ENCODE measurements at places on chromosomes 7 and 10.

DNA sequence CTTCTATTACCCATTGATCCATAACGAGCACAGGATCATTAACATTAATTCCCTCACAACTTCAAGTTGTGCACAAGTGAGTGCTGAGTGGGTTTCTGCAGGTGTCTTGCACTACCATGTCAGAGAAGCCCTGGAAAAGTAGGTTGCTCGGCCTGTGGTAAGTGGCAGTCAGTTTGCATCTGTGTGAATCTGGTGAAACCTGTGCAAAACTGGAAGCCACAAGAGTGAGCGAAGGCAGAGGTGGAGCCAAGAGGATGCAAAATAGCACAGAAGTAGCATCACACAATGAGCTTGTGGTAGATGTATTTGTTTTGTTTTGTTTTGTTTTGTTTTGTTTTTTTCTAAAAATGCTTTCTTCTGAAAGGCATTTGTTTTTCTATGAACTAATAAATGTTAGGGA is 181.5 kb downstream of the THSD7A start:
- DNase-seq, result no peak

GRCh38 chr7:33745934-33746333 is 159.4 kb upstream of the BMPER start:
- DNase-seq, result peak; percentile 57

GRCh38 chr10:17354781-17355180 is 99.6 kb downstream of the ST8SIA6 start:
- no peak for DNase-seq

- DNase-seq, result no peak
Observed at GRCh38 chr7:70093205-70093904, 495.1 kb downstream of the AUTS2 start.

- DNase-seq, result no peak
Observed at GRCh38 chr10:308572-309085, 173.4 kb downstream of the ZMYND11 start.

DNA sequence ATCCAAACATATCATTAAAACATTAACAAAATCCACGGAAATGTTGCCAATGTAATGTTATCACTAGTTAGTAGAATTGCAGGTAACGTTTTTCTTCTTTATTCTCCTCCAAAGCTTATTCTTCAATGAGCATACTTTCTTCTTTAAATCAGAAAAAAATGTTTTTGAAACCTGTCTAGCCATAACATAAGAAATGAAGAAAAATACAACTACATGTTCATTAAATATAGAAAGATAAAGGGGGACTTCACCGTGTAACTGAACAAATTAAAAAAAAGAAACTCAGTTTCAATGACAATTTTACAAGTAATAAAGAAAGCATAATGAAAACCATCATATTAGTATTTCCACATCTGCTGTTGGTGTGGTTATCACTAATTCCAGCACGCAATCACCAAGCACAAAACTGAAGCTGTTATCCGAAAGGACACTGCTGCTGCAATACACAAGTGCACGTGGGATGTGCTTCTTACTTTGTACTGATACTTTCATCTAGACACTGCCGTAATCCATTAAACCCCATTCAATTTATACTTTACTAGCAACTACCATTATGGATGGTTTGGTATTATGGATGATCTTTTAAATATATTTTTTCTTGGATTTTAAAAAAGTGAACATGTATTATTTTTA is 9.6 kb downstream of the ESYT2 start:
- peak; percentile 26 for DNase-seq

GRCh38 chr7:5827755-5828154 is 46.3 kb upstream of the RNF216 start:
- DNase-seq, result peak; percentile 50

GRCh38 chr7:1144269-1144771 is 15.7 kb downstream of the ZFAND2A start:
- peak; percentile 14 for DNase-seq

- peak; percentile 33 for DNase-seq
Observed at GRCh38 chr7:14196555-14196954, 207.1 kb upstream of the ETV1 start.

GRCh38 chr7:107913851-107914250 is 22.9 kb downstream of the DLD start:
- no peak for DNase-seq

GRCh38 chr7:130009848-130010688 is 41.1 kb downstream of the ZC3HC1 start:
- peak; percentile 87 for DNase-seq

- DNase-seq, result no peak
Observed at GRCh38 chr7:121475806-121476205, 79.7 kb upstream of the FAM3C start.

DNA sequence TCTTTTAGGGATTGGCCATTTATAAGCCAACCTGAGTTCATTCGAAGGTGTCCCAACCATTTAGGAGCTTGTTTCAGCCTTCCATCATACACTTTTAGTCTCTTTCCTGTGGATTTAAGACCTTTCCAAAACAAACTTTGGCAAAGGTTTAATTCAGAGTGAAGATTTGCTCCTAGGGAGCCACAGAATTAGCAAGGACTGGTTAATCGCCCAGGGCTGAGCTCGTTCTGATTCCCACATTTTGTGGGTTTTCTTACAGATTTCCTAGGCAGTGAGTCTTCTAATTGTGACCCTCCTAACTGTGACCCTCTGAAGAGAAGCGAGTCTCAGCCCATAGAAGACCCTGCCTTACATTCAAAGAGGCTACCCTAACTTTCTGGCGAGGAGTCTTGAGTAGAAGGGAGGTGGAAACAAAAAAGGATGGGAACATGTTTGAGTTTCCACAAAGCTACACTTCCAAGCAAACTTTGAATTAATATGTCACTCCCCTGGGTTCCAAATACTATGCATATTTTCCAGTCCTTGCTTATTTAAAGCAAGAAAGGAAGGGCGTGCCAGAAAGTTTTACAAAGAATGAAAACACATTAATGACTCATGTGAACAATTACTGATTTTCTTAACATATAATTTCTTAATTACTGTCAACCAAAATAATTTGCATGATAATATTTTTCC is 118.3 kb downstream of the ARID5B start:
- no peak for DNase-seq

- DNase-seq, result no peak
Observed at GRCh38 chr7:86968618-86969017, 90.8 kb downstream of the ELAPOR2 start.

- peak; percentile 72 for DNase-seq
Observed at GRCh38 chr7:112449353-112449752, 907 bp upstream of the IFRD1 start.

DNA sequence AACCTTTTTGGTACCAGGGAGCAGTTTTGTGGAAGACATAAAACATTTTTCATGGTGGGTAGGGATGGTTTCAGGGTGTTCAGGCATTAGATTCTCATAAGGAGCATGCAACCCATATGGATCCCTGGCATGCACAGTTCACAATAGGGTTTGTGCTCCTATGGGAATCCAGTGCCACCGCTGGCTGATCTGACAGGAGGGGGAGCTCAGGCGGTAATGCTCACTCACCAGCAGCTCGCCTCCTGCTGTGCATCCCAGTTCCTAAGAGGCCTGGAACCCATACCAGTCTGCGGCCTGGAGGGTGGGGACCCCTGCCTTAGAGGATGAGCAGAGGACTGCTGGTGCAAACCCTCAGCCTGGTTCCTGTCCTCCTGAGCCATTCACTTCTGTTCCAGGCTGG is 561.7 kb downstream of the SDK1 start:
- no peak for DNase-seq

DNA sequence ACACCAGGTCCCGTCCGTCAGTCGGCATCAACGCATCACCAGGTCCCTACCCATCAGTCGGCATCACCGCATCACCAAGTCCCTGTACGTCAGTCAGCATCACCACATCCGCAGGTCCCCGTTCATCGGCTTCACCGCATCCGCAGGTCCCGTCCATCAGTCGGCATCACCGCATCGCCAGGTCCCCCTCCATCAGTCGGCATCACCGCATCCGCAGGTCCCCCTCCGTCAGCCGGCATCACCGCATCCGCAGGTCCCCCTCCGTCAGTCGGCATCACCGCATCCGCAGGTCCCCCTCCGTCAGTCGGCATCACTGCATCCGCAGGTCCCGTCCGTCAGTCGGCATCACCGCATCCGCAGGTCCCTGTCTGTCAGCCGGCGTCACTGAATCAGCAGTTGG is 55.1 kb downstream of the IGF2BP3 start:
- DNase-seq, result no peak

DNA sequence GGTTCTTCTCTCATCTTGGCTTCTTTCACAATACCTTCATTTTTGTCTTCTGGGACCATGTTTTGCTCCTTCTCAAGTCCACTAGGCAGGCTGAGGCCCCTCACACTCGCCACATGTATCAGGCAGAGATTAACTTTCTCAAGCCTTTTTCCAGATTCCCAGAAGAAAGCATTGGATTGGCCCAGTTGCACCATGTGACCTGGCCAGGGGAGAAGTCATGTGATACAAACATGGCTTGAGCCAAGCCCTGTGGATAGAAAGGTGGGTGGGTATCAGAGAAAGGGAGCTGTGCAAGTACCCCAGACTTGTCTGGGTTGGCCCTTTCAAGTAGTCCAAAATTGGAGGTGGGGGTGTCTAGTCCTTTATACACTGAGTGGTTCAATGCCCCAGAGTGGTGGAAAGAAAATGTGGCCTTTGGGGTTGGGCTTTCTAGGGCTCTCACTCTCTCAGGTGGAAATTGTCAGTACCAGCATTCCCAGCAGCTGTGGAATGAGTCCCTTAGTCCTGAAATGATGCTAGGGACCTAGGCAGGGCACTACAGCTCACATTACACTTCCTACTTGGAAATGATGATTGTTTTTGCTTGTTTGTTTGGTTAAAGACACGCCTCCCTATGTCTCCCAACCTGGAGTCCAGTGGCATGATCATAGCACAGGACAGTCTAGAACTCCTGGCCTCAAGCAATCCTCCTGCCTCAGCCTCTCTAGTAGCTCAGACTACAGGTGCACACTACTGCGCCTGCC is 36.9 kb upstream of the C10orf67 start:
- DNase-seq, result no peak

- DNase-seq, result no peak
Observed at GRCh38 chr10:74995806-74996205, 115.7 kb upstream of the SAMD8 start.

- DNase-seq, result peak; percentile 40
Observed at GRCh38 chr7:116981939-116982338, 28.6 kb downstream of the ST7 start.

GRCh38 chr7:108079648-108080591 is 50.2 kb downstream of the LAMB4 start:
- DNase-seq, result peak; percentile 61

GRCh38 chr10:103736763-103737162 is 118.6 kb downstream of the SH3PXD2A start:
- peak; percentile 72 for DNase-seq

DNA sequence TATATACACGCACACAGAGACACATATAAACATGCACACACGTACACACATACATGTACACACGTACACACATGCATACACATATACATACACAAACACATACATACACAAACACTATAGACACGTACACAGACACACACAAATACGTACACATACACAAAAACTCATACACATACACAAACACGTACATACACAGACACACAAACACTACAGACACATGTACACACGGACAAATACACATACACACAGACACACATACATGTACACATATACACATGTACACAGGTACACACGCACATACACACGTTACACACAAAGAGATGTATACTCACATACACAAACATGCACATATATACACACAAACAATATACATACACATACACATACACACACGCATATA is 35.2 kb upstream of the GTF2IRD1 start:
- DNase-seq, result no peak

GRCh38 chr10:26831936-26832335 is 28.8 kb downstream of the ABI1 start:
- DNase-seq, result no peak

DNA sequence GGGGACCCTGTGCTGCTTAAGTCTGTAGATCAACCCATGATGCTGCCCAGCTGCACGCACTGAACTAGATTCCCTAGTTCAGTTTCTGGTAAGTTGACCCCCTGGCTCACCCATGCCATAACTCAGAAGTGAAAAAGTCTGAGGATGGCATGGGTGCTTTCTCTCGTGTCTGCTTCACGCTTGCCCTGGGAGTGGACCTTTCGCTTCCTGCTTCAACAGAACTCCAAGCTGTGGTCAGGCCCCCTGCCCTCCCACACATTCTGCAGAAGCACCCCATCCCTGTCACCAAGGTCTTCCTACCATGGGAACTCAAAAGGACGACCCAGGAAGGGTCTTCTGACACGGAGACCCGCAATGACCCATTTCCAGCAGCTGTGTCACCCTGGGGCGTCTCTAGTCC is 39.9 kb downstream of the LRRC18 start:
- no peak for DNase-seq

DNA sequence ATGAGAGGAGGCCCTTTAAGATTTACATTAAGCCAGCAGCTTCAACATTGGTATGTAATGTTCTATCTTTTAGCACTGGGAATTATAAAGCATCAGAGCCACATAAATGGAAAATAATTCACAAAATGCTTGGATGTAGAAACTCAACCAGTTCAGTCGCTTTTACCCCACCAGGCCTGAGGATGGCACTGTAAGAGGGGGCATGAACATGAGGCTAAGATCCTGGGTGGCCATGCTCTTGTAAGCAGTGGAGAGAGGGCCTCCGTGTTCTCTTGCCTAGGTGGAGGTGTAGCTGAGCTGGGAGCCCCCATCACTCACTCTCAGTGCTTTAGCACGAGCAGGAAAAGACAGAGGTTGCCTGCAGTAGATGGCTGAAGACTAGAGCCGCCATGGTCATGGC is 238.8 kb downstream of the FANK1 start:
- peak; percentile 17 for DNase-seq

- peak; percentile 47 for DNase-seq
Observed at GRCh38 chr10:88705958-88706357, at the start of gene LIPK. Gene LIPK, plus strand, starts transcription at chr10:88706249. Its CDS starts 18,295 bp downstream, at chr10:88724544.

- DNase-seq, result peak; percentile 28
Observed at GRCh38 chr7:151157645-151158329, 9.7 kb downstream of the GBX1 start.

Data from MCF 10A (cell line).